ENCODE measurements at places on chromosomes 1 and 21. TPM values are rescaled to one million over a fixed set of nuclear protein-coding genes. Genes with fewer than 3 reads are reported as not detected.

GRCh38 chr1:171350594-171350993, 36.6 kb downstream of the FMO4 start:
- no peak for DNase-seq

- no peak for DNase-seq
Observed at GRCh38 chr1:19351873-19352272, 39.7 kb downstream of the SLC66A1 start.

- no peak for DNase-seq
Observed at GRCh38 chr1:26730695-26731094, 34.9 kb downstream of the ARID1A start.

DNA sequence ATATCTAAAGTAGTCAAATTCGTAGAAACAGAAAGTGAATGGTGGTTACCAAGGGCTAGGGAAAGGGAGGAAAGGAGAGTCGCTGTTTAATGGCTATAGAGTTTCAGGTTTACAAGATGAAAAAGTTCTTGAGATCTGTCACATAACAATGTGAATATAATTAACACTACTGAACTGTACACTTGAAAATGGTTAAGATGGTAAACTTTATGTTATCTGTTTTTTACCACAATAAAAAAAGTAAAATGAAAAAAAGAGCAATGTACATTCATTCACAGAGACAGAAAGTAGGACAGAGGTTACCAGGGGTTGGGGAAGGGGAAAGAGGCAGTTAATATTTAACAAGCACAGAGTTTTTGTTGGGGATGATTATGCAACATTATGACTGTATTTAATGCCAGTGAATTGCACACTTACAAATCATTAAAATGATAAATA, 53.3 kb upstream of the SEC16B start:
- DNase-seq: no peak

Gene URB2
- total RNA-seq: 10.3 TPM

Gene C1orf185
- not detected for total RNA-seq

Gene KAZN
- total RNA-seq: 7.0 TPM
